NCI-H446 treated with DMSO at 0.1 percent for 48 hours (cell line): ENCODE measurements at places on chromosomes 2 and 18.

- DNase-seq, result no peak
Measured at GRCh38 chr2:226759768-226760167, 39.9 kb downstream of the IRS1 start.

- no peak for DNase-seq
Measured at GRCh38 chr2:217655651-217656050, 347.1 kb downstream of the TNS1 start.

DNA sequence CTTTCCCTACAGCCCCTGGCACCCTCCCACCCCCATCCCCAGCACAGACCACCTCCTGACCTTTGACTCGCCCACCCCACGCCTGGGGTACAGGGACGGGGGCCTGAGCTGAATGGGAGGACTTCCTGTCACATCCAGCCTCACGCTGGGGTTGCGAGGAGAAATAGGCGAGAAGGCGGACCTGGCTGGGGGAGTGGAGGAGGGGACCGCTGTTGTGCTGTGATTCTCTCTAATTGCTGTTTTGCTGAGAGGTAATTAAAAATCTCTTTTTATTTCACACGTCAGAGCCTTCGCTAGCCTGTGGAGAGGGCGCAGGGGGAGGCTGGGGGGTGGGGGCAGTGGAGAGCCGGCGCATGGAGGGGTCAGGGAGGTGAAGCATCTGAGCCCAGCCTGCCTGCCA, 9.7 kb upstream of the ECEL1 start:
- DNase-seq, result no peak

DNA sequence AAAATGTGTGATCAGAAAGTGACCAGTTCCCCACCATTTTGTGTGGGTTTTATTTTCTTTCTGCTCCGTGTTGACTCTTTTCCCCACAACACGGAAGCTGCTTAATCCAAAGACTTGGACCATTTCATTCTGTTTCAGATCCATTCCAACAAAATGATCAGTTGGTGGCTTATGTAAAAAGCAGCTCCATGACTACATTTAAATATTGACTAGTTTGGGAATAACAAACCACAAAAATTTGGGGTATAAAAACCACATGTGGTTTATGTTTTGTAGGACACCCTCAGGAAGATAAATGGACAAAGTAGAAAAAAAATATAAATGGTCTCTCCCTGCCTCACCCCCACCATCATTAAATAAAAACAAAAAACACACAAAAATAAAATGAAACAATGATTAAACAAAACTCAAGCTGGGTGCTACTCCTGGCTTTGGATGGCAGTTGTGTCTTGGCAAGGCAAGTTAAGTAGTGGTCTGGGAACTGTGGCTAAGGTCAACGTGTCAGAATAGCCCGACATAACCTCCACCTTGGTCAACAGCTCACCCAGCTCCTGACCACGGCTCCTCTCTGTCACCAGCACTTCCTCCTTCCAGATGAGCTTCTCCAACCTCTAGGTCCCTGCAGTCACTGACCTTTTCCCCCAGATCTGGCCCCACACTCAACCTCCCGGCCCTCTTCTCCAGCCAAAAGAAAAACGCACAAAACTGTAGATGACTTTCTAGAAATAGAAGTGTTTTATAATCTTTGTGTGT, 12.8 kb upstream of the WIPF1 start:
- DNase-seq, result no peak

- DNase-seq, result no peak
Measured at GRCh38 chr2:98790221-98790620, 59.3 kb upstream of the MGAT4A start.

DNA sequence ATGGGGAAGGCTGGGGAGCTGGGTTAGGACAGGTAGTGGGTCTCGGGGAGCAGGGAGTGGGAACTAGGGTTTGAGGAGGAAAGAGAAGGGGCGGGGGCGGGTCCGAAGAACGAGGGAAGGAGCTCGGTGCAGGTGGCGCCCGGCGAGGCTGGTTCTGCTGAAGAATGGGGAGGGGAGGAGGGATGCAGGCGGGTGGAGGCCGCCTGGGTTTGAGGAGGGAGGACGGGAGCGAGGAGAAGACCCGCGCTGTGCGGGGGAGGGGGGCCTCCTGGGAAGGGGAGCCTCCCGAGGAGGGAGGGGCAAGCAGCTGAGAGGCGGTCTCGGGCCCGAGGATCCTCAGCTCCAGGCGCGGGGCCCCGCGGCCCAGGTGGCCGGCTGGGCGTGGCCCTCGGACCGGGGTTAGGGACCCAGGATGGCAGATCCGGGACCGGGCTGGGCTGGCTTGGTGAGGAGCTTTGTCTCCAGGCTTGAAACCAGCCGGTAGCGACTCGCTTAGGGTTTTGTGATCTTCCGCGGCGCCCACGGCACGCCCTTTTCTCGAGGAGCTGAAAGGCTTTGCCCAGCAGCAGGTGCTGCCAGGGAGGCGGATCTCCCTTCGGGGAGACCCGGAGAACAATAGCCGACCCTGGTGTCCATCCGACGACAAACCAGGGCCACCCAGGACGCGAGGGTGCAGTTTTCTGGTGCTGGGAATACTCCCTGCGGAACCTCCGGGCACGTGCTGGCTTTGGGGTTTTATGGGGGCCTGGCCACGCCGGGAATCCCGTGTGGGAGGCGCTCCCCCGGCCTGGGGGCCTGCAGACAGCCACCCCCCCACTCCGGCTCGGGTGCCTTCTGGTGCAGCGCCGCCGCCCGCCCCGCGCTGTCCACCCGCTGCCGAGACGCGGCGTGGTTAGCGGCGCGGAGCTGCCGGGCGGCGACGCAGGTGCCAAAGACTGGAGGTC, 1.4 kb downstream of the DPYSL5 start:
- no peak for DNase-seq

DNA sequence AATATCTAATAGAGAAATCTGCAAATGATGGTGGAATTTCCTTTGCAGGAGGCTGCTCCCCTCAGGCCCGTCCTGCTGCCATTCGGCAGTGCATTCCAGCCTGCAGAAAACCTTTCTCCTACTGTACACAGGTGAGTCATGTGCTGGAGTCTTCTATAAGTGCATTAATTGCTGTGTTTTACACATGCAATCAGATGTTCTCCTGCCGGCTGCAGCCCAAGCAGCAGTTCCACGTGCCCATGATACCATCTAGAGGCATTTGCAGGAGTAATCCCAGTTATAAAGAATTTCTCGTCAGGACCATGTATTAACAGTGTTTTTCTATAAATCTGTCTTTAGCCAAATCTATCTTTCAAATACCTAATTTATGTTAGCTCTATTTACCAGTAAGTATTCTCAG, 304.7 kb upstream of the HNMT start:
- DNase-seq, result peak; percentile 52

GRCh38 chr2:216104691-216105090, 4.5 kb upstream of the XRCC5 start:
- no peak for DNase-seq

DNA sequence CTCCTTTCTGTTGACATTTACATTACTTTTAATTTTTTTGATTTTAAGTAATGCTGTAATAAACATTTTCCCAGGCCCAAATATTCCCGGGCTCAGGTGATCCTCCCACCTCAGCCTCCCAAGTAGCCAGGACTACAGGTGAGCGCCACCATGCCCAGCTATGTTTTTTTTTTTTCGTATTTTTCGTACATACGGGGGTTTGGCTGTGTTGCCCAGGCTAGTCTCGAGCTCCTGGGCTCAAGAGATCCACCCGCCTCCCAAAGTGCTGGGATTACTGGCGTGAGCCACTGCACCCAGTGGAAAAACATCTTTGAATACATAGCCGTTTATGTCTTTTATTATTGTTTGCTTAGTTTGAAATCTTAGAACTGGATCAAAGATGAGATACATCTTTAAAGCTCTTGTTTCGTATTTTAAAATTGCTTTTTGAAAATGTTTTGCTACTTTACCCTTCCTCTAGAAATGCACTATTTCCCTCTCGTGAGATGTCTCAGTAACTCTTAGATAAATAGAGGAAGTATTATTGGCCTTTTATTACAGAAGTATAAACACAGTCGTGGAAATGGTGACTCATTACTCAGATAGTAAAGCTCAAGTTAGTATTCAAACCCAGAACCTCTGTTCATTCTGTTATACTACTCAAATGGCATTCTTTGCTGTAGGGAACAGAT, 2.4 kb downstream of the SMCHD1 start:
- DNase-seq, result no peak

DNA sequence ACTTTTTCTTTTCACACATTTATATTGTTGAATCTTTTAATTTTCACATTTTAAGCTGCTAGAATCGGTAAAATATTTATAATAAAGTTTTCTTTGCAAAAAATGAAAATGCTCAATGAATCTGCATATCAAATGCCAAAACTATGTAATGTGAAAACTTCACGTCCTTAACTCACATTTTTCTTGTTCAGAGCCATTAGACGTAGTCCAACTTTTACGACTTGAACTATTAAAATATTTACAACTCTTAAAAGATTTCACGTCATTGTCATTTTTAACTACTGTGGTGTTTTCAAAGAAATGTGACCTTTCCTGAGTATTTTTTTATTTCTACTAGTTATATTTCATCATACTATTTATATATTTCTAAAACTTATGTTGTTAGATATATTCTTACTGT, 54.9 kb downstream of the MRPS9 start:
- DNase-seq, result no peak

GRCh38 chr18:57581301-57581934, 5.1 kb downstream of the FECH start:
- DNase-seq, result no peak

- DNase-seq, result no peak
Measured at GRCh38 chr2:138228101-138228500, 263.8 kb downstream of the HNMT start.

DNA sequence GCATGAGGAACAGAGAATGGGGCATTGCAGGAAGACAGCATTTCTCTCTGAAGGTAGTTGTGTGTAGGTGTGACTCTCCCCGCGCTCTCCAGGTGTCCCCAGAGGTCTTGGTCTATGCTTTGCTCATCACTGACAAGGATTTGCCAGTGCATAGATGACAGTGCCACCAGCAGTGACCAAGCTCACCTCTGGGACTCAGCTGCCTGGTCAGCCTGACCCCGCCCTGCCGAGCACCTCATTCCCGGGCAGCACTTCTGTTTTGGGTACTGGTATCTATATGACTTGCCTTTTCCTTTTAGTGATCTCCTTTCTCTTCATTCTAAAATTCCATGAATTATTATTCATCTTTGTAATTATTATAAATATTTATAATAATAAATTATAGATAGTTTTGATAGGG, 59.1 kb downstream of the GBX2 start:
- DNase-seq, result no peak

- no peak for DNase-seq
Measured at GRCh38 chr2:119316066-119316465, 50.6 kb downstream of the C2orf76 start.

- DNase-seq, result peak; percentile 44
Measured at GRCh38 chr2:55511508-55512124, 7.9 kb upstream of the CFAP36 start.

DNA sequence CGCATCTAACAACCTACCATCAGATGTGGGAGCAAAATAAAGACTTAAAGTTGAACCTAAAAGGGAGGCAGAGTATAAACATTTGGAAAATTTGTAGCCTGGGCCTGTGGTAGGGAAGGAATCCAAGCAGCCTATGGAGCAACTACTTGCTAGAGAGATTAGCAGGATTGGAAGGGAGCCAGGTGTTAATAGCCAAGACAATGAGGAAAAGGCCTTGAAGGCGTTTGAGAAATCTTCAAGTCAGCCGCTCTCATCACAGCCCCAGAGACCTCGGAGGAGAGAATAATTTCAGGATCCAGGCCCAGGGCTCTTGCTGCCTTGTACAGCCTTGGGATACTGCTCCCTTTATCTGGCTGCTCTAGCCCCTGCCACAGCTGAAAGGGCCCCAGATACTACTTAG, 219.7 kb downstream of the THSD7B start:
- DNase-seq, result no peak

GRCh38 chr2:104384961-104385360, 469.0 kb upstream of the POU3F3 start:
- no peak for DNase-seq

DNA sequence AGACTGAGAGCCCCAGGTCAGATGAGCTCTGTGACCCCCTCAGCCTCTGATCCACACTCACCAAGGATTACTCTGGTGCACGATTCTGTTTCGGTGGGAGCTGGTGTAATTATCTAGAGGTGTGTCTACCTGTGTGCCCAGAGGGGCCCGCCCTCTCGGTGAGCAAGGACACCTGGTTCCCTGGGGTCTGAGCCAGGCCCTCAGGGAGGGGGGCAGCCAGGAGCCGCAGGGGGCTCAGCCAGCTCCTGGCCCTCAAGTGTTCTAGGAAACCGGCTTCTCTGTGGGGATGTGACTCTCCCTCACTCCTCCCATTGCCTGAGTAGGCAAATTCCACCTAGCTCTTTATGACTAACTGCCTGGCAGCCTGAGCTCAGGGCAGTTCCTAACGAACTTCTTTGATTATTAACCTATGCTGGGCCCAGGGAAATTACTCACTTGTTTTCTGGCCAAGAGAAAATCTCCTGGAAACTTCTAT, 17.4 kb downstream of the AGAP1 start:
- no peak for DNase-seq

DNA sequence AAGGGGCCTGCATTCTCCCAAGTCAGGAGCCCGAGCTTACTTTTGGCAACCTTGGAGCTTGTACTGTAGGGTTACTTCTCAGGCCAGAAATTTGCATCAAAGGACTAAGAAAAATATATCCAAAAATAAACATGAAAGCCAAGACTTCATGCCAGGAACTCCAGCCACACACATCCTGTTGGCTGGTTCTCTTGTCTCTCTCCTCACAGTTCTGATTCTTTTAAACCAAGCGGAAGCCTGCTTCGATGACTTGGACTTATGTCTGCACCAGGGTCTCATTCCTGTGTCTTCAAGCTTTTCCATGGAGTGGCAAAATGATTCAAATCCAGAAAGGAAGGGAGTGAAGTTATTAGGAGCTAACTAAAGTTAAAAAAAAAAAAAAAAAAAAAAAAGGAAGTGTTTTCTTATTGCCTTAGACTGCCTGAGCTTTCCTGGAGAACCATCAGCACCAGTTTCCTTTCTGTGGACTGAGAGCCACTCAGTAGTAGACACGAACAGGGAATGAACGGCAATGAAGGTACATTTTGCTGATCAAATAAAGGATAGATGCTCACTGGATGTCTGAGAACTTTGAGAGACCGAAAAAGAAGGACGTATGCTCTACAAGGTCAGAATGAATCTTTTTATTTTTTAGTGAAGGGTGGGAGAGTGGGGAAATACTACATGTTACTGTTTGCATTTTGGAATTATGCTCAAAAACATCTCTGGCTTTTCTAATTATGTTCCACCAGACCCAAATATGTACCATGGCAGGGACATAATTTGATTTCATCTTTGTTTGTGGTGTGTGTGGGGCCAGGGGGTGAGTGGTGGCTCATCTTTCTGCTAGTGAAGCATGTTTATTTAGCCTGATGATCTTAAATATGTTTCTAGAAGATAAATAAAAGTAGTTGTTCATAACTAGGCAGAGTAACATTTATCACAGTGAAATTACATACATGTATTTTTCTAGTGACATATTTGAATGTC, 86.0 kb downstream of the RAPGEF4 start:
- no peak for DNase-seq
